ENCODE measurements at places on chromosomes 6 and 20.

GRCh38 chr6:17584241-17584803 lies 15.8 kb upstream of the FAM8A1 start:
- DNase-seq = peak; percentile 68

GRCh38 chr20:23225407-23226060 lies 125.1 kb upstream of the NXT1 start:
- DNase-seq = peak; percentile 29

DNA sequence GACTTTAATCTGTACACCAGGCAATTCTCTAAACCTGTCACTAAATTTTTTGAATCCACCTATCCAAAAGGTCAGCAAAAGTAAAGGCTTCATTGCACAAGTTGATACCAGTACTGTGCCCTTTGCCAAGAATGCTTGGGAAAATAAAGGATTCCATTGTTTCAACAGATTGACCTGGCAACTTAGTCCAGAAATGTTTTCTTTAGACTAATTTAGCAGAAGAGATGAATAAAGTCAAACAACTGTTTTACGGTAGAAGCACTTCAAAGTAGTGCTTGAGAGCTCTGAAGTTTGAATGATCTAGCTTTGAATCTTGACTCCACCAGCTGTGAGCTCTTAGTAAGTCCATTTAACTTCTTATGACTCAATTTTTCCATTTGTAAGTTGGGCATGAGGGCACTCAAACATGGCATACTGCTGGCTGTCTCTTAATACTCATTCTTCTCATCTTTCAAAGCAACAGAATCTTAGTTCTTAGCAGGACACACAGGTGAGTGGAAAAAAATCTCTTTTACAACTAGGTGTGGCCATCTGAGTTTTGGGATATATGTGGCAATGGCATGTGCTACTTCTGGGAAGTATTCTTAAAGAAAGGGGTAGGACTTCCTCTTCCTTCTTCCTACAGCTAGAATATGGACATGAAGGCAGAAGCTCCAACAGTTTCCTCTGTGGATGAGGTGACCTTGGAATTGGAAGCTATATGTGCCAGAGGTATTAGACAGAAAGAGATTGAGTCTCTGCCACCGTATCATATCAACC lies 55.9 kb upstream of the LOC128125822 start:
- DNase-seq = no peak

- DNase-seq = no peak
Observed at GRCh38 chr6:32583527-32583898, 6.1 kb downstream of the HLA-DRB1 start.

GRCh38 chr20:61487997-61488371 lies 235.9 kb downstream of the CDH4 start:
- DNase-seq = no peak

DNA sequence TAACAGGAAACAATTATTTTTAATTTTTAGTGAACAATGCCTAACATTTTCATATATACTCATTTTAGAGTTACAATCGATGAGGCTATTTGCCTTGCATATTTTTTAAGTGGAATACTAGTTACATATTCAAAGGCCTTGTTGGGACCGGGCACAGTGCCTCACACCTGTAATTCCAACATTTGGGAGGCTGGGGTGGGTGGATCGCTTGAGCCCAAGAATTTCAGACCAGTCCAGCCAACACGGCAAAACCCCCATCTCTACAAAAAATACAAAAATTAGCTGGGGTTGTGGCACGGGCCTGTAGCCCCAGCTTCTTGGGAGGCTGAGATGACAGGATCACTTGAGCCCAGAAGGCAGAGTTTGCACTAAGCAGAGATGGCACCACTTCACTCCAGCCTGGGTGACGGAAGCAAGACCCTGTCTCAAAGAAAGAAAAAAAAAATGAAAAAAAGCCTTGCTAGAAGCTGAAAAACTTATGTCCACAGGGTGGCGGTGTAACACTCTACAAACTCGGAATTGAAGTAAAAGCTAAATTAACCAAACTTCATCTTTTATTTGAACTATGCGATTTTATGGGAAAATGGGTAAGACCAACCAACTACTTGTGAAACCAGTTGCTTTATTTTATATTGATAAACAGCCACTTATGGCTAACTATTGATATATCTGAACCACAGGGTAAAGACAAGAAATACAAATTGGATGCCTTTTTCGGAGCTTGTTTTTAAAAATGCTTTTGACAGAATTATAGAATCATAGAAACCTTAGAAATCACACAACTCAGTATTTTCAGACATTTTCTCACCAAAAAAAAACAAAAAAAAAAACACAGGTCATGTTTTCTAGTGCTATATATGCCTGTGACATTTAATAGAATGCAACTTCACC lies 24.1 kb upstream of the ROS1 start:
- DNase-seq = peak; percentile 51

GRCh38 chr6:44270526-44271405 lies 516 bp downstream of the TMEM151B start:
- no peak for DNase-seq

DNA sequence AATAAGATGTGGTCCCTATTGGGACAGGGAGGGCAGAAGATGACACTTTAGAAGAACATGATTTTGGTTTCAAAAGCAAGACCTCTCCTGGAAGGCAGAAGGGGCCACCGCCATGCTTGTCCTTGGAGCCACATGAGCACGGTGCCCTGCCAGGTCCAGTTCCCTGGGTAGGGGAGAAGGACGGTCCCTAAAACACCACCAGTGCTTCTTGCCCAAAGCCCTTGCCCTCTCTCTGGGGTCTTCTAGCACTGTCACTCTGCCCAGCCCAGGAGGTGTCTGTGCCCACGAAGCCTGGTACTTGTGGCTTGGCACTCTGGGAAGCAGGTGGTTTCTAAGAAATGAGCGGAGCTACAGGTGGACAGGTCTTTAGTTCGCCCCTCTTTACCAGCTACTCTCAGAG lies 46.0 kb downstream of the PLCG1 start:
- DNase-seq = no peak

GRCh38 chr6:77678048-77678447 lies 25.2 kb downstream of the MEI4 start:
- DNase-seq = no peak

- DNase-seq = peak; percentile 26
Observed at GRCh38 chr6:25359191-25359861, 80.2 kb downstream of the CARMIL1 start.

Data from A172 (cell line).